Esophagus muscularis mucosa (tissue), 4 donors: ENCODE measurements at places on chromosomes 11 and 22.
A peak's percentile ranks its signal among the peaks of the same experiment; 100 is the strongest.

DNA sequence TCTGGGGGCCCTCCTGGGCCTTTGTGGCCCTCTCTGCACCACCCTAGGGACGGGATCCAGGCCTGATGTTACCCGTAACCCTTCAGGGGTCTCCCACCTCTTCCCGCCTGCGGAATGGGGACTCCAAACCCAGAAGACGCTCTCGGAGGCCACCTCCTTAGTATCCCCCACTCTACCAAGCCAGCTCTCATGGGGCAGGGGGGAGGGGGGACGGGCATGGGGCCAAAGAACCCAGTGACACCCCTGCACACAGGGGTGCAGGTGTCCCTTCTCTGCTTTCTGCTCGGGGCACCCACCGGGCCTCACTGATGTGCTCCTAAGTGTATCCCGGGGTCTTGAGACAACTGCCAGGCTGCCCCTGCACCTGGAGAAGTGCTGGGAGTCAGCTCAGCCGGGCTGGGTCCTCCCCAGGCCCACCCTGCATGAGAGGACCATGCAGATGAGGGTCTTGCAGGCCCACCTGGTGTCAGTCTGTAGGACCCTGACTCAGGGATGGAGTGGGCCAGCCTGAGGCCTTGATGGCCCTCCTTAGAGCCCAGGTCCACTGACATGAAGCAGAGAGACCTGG lies 176.9 kb downstream of the IGLL1 start:
- no peak for DNase-seq

- DNase-seq, result no peak
Observed at GRCh38 chr11:32050264-32050663, 40.6 kb upstream of the RCN1 start.

DNA sequence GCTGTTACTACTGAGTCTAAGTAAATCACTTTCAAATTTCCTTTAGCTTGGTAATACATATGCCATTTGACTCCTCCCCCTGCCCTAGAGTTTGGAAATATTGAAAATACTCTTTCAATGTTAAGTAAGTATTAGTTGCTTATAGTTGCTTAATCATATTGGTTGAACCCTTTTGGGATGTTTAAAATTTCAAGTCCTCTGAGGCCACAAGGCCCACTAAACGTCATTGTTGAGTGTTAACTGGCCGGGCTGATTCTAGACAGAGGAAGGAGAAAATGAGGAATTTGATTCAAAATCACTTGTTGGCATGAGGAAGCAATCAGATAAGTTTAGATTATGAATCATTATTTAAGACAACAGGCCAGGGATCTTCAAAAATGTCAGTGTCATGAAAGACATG lies 8.5 kb downstream of the NAV2 start:
- no peak for DNase-seq

GRCh38 chr11:36165621-36166397 lies 123.4 kb downstream of the COMMD9 start:
- no peak for DNase-seq

- no peak for DNase-seq
Observed at GRCh38 chr11:64969209-64969608, 2.7 kb downstream of the MAJIN start.

DNA sequence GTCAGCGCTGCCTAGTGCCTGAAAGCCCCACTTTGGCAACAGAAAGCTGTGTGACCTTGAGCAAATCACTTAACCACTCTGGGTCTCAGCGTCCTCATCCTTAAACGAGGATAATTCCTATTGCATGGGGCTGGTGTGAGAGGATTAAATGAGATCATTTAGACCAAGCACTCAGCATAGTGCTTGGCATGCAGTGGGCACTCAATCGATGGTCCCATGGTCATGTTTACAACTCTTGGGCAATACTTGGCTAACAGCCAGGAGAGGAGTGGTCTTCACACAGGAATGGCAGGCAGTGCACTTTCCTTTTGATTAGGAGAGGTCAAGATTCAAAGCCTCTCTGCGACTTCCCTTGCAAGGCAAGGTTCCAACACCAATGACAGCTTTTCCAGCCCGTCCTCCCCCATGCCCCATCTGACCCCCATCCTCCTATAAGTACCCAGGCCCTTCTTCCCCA lies 14.1 kb downstream of the TNKS1BP1 start:
- no peak for DNase-seq

- DNase-seq, result no peak
Observed at GRCh38 chr11:3200388-3201111, 18.1 kb downstream of the MRGPRG start.

DNA sequence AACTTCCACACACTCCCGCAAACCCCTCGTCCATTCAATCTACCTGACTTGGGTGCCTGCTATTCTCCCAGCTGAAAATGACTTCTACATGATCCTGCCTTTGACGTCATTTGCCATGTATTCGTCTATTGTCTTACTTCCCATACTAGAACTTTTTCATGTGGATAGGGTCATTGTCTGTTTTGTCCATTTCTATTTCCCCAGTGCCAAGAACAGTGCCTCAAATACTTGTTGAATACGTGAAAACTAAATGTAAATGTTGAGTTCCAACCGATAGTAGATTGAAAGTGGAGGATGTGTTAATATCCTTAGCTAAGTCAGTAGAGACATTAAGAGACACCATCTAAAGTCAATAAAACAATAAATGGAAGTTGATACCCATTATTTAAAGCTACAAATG lies 935 bp downstream of the TRIM68 start:
- DNase-seq, result no peak

- DNase-seq, result peak; percentile 34
Observed at GRCh38 chr11:13000721-13001120, 8.4 kb upstream of the RASSF10 start.

DNA sequence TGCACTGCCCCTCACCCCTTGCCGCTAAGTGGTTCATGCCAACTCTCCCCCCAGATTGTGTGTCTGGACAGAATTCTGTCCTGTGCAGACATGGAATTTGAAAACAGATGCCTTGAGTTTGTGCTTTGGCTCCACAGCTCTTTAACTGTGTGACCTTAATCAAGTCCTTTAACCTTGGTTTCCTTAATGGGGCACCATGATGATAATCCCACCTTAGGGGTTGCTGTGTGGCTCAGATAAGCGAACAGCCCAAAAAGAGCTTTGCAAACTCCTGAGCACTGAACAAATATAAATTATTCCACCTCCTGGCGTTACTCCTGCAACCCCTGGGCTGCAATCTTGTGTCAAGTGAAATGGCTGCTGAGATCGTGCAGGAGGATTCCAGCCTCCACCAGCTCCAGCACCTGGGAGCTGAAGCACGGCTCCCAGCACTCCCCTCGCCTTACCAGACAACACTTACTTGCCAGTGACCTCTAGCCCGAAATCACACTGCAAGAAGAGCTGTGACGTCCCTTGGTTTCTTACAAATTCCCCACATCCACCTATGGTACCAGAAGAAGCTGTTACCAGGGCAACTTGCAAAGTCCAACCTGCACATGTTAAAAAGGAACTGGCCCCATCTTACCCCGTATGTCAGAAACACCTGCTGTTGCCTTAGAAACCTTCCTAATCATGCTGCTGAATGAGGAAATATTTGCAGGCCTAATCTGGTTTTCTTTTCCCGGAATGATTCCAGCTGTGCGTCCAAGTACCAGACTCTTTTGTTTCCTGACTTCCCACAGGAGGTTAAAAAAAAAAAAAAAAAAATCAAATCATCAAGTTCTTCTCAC lies 13.2 kb downstream of the VPS37C start:
- no peak for DNase-seq

DNA sequence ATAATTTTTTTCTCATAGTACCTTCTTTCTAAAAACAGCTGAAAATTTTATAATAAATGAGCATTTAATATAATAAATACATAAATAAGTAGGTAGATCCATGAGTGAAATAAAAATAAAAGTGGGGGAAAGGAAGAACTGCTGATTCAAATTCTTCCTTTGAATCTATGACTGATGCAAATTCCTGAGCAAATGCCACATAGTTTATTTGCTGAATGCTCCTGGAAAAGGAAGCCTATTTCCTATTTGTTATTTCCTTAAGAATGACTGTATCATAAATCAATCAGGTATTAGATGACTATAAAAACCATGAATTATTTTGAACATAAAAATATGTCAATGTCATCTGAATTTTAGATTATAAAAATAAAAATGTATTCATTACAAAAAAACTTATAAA lies 16.6 kb downstream of the BTBD10 start:
- no peak for DNase-seq

- no peak for DNase-seq
Observed at GRCh38 chr22:37198258-37199102, 10.4 kb upstream of the C1QTNF6 start.

DNA sequence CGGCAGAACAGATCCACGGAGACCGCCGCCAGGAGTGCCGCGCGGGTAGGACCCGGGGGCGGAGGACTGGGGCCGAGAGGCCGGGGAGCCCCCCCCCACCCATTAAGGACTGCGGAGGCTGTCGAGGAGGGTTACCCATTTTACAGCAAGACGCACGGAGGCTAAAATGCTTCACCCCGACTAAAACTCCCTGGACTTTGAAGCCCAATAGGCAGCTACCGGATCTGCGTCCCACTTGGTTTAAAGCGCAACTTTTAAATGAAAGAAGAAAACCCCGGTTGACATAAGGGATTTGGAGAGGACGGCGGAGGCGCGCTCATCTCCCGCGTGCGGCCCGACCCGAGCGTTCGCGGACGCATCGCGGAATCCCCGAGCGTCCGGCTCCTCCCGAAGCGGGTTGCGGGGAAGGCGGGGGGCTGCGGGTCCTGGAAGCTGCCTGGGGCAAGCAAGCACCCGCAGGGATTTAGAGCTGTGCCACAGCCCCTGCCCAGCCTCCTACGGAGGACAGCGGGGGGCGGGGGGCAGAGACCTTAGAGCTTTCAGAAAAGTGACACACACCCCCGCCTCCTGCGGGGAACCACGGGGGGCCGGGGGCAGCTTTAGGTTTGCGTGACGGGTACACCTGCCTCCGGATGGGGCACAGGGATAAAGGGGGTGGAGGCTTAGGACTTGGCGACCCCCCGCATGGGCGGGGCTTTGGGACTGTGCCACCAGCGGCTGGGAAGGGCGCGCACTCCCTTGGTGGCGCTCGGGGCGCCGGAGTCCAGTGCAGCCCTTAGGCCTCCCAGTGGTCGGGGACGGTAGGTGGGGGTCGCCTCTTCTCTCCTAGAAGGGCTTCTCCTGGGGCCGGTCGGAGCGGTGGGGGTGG lies 760 bp upstream of the CELSR1 start:
- DNase-seq, result no peak

DNA sequence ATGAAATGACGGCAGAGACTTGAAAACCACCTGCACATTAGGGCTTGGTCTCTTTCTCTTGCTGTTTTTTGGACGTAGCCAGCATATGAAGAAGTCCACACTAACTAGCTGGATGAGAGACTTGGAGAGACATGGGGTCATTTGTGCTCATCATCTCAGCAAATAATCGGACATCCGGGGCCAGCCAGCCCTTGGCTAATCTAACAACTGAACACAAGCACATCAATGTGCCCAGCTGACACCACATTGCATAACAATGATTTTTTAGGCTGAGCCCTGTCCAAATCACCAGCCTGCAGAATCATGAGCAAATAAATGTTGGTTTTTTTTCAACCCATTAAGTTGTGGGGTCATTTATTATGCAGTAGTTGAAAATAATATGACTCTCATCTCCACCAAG lies 460.3 kb upstream of the LARGE1 start:
- DNase-seq, result no peak

GRCh38 chr11:131889146-131889577 lies 518.7 kb downstream of the NTM start:
- no peak for DNase-seq

- DNase-seq, result no peak
Observed at GRCh38 chr22:32336771-32337424, 20.8 kb upstream of the RFPL3 start.

- no peak for DNase-seq
Observed at GRCh38 chr11:10268746-10269488, 25.1 kb downstream of the SBF2 start.

GRCh38 chr11:130068986-130069658 lies 572 bp upstream of the APLP2 start:
- peak; percentile 94 for DNase-seq

GRCh38 chr11:104329078-104329665 lies 165.2 kb upstream of the PDGFD start:
- no peak for DNase-seq

DNA sequence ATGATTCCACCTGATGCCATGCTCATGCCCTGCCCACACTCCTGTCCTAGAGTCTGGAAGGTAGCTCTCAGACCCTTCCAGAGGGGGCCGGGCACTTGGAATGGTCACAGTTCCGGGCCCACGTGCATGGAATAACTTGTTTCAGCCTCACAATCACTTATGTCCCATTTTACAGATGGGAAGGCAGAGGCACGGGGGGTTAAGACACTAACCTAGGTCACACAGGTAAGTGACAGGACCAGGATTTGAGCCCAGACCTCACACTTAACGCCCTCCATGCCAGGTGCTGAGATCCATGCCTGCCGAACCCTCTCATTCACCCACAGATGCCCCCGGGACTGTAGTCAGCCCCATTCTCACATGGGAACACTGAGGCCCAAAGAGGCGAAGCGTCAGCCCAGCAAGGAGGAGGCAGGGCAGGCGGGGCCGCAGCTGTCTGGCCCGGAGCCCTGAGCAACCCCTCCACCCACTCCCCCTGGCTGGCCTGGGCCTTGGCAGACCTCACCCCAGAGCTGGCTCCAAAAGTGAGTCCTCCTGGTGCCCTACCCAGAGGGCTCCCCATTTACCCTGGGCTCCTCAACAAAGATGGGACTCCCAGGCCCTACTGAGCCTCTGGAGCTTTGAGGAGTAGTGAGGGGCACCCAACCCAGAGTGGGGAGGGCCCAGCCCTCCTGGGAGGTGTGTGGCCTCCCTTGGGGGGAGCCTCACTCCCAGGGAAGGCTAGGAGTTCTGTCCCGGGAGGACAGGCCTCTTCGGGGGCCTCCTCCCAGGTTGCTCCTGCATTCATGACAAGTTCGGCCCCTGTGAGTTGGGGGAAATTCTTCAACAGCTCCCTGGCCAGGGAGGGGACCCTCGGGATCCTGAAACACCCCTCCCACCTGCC lies 2.4 kb upstream of the ALDH3B1 start:
- DNase-seq, result no peak

GRCh38 chr11:2271077-2271326 lies 614 bp upstream of the ASCL2 start:
- DNase-seq, result peak; percentile 62

- DNase-seq, result peak; percentile 42
Observed at GRCh38 chr11:31808721-31809540, 2.2 kb downstream of the PAX6 start.

DNA sequence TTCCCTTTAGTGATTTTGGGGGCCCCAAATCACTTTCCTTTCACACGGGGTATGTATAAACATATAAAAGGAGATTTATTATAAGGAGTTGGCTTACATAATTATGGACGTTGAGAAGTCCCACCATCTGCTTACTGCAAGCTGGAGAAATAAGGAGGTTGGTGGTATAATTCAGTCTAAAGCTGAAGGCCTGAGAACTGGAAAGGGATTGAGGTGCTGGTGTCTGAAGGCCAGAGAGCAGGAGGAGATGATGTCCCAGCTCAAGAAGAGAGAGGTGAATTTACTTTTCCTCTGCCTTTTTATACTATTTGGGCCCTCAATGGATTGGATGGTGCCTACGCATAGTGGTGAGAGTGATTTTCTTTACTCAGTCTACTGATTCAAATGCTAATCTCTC lies 1.3 kb upstream of the ZNF202 start:
- no peak for DNase-seq

GRCh38 chr22:37058917-37059701 lies 7.6 kb downstream of the KCTD17 start:
- DNase-seq, result no peak

GRCh38 chr11:70495351-70496310 lies 97.3 kb downstream of the CTTN start:
- DNase-seq, result no peak

GRCh38 chr11:95668131-95668530 lies 121.5 kb downstream of the FAM76B start:
- no peak for DNase-seq
